Stimulated activated CD8-positive, alpha-beta memory T cell treated with anti-CD3 and anti-CD28 coated beads, Interleukin-15, amount 100 ng/mL, for 4 hours (primary cell): ENCODE measurements at places on chromosomes 3 and 15.

DNA sequence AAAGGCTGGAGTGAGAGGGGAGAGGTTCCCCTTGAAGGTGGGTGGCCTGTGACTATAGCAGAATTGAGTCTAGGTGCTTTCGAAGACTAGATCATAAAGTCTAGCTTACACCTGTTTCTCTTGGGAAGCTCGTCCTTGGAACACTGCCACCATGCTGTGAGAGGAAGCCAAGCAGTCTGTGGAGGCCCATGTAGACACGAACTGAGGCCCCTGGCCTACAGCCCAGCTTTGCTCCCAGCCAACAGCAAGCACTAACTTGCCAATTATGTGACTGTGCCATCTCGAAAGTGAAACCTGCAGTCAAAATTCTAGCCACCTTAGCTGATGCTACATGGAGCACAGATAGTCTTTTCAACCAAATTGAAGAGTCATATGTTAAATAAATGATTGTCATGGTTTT lies 190.5 kb upstream of the NECTIN3 start:
- no peak for DNase-seq

DNA sequence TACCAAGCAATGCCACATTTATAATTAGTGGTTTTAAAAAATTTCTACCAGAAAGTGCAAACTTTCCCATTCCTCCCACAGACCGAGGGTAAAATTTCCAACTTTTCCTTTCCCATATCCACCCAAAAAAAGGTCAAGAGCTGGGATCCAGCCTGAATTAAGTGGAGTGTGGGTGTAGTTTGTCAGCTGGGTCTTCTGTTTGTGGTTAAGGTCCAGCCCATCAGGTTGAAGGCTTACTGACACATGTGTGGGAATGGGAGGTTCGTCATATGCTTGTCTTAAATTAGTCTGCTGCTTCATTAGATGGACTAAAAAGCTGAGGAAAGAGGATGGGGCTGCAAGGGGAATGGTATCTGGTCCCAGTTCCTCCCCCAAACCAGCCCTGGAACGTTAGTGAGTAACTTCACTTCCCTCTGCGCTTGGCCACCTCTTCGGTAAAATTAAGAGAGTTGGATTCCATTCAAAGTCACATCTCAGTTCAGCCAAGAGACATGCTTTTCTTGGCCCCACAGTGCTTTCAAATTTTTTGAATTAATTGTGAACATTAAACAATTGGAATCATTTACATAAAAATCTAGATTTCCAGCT lies 59.0 kb upstream of the PLCL2 start:
- DNase-seq, result no peak

DNA sequence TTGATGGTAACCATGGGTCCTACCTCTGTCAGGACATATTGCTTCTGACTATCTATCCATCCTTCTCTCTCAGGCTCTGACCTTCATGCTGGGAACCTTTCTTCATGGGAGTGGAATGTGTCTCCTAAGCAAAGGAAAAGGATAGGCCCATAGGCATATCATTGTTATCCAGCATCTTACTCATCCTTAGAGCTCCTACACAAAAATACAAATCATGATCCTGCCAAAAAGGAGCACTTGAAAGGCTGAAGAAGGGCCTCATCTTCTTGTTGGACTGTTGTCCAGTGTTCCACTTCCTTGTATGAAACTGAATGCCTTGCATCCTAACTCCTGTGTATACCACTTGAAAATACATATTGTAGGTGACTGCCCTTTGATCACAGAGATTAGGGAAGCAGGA lies 96.1 kb upstream of the SOX2 start:
- no peak for DNase-seq

DNA sequence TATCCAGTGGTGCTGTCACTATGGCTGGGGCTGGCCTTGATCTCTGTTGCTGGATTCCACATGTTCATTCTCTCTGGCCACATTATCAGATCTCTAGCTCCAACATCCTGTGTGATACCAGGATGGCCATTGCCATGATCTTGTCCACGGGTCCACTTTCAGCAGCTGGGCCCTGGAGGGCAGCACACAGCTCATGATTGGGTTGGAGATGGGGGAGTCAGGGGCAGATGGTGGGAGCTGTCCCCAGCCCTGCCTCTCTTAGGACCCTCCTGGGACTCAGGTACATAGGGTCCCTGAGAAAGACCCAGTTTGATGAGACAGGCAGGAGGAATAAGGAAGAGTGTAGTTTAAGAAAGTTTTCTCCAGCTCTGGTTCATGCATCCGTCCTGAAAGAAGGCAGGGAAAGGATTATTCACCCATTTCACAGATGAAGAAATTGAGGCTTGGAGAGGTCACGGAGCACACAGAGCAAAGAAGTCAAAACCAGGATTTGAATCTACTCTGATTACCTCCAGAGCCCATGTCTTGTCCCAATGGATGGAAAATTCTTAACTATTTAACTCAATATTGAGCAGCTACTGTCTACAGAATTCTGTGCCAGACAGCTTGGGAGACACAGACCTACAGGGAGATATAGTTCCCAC lies 100.5 kb downstream of the LINGO1 start:
- no peak for DNase-seq

DNA sequence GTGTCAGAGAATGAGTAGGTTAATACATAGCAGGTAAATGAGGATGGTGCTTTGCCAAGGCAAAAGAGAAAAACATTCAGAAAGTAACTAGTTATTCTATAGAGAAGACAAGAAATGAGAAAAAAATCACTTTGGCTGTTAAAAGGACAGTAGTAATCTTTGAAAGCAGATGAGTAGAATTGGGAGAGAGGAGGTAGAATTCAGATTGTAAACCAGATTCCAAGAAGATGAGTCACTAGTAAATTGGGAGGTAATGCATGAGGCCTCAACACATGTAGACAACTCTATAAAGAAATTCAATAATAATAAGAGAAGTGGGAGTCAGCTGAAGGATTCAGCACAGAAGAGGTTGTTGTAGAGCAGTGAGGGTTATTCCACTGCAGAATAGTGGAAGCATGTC lies 81.4 kb downstream of the MBNL1 start:
- no peak for DNase-seq

DNA sequence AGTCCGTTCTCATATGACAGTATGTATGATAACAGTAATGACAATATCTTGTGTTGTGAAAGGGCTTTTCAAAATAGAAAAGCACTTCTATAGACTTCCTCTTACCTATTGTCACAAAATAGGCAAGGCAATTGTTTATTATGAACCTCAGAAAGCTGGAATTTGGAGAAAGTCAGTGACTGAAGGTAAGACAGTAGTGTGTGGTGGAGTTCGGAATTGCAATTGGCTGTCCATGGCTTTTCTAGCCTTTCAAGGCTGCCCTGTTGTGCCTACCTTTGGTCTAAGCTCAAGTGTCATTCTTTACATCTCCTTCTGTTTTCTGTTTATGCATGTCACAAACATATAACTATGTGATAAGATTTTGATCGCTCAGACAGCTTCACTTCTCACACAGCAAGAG lies 219.3 kb upstream of the NR2E3 start:
- no peak for DNase-seq

DNA sequence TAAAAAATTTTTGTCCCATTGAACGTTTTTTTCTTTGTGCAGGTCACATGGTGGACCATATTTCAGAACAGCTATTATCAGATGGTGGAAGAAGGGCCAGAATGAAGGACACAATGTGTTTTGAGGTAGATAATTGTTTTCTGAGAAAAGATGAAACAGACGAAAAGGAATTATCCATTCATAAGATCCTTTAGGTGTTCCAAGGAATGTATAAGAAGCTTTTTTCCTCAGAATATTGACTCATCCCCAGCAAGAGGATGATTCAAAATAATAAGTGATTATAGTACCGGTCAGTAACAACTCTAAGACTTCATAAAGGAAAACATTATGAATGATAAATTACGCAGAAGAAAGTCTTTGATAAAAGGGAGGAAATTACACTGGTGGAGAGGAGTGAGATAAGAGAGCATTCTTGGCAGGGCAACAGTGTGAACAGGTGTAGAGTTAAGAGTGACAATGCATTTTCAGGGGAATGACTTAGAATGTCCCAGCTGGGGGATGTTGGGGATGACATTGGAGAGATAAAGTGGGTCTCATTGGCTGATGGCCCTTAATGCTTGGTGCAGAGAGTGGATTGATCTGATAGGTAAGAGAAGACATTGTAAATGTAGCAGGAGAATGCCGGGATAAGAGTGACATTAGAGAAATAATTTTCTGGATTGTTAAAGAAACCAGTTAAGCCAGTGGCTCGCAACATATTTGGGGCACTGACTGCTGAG lies 27.0 kb upstream of the AQP9 start:
- no peak for DNase-seq

- DNase-seq, result no peak
Measured at GRCh38 chr15:95973566-95974256, 356.8 kb upstream of the NR2F2 start.

- DNase-seq, result no peak
Measured at GRCh38 chr3:171652932-171653331, 157.4 kb downstream of the PLD1 start.

DNA sequence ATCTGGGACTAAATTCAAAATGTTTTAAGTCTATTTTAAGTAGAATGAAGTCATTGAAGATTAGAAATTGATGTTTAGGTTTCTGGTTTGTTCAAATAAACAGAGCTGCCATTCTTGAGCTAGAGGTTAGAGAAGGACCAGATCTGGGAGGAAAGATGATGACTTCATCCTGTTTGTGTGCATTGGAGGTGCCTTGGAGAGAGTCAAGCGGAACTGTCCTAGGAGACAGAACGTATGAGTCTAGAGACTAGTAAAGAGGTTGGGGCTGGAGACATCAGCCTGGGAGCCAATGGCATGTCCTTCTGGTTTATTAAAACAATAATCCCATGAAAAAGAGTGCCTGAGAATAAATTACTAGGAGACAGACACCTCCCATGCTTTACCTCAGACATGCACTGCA lies 303.4 kb downstream of the KBTBD8 start:
- no peak for DNase-seq

DNA sequence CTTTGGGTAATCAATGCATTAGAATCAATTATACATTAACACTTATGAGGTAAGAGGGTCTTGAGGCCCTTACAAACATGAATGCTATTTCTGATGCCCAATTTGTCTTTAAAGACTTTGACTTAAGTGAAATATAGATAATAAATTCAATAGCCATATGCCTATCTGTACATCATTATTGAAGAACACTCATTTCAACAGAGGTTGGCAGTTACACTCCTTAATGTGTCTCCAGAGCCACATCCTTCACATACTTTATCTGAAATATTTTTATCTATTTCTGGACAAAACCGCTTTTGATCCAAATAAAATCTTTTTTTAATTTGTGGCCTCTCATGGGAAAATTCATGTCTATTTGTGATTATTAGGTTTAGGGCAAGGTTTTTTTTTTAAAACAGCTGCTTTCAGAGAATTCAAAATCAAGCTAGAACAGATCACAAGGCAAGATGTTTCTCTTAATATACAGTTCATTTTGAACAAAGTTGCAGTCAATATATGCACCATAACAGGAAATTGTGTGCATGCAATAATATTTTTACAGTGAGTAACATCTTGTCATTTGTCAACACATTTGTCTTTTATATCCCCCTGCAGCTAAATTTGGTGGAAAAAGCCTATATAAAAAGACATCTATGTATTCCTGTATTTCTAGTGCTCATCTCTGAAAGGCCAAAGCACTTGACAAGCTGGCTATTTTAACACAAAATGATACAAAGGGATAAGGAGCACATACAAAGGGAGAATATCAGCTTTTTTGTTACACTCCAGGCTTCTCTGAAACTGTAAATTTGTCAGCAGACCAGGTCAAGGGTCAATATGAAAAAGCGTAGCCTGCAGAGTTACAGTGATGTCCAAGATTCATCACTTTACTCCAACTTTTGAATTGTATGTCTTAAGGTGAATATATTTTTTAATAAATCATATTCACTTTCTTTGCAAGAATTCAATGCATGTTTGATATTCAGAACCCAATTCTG lies 146.2 kb upstream of the DPH6 start:
- no peak for DNase-seq

- DNase-seq, result no peak
Measured at GRCh38 chr15:23671481-23671880, 15.6 kb downstream of the NDN start.

DNA sequence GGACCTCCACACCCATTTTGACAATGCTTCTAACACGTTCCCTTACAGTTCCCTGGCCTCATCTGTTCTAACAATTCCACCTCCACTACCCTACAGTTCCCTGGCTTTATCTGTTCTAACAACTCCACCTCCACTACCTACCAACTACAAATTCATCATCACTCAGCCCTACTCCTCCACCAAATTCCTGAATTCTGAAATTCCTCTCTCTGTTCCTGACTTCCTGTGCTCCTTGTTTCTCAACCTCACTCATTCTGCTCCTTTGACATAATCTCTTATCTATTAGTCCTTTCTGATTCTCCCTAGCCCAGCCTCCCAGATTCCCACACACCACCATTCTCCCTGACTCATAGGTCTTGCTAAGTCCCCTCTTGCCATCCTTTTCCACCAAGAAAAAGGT lies 22.5 kb downstream of the UPK1B start:
- DNase-seq, result no peak

DNA sequence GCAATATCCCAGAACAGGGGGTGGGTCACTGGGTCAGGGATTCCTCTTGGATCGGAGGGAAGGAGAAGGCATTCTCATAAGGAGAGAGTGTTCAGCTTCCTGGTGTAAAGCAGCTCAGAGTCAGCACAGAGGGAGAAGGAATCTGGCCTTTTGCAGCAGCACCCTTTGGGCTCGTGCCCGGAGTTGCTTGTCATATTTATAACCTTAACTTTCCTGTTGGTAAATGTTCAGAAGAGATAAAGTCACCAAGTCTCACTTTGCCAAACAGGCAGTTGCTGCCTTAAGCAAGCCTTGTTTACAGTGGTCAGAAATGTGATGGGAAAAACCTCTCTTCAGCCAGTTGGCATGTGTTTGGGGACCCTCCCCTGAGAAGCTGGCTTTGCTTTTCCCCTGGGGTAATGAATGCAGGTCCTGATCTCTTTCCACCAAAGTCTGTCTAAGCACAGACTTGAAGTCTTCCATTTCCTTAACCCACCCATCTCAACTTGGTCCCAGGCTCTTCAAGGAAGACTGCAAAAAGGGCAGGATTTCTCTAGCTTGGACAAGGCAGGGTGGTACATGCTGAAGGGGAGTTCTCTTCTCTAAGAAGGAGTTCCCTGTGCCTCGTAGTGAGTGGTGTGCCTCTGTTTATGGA lies 206.9 kb upstream of the BHLHE40 start:
- no peak for DNase-seq

- no peak for DNase-seq
Measured at GRCh38 chr15:41893422-41894250, at the start of gene SPTBN5. TSS of gene SPTBN5 (minus strand) at chr15:41894053. CDS start at chr15:41893497, 556 bp downstream.

GRCh38 chr3:39164414-39164813 lies 11.0 kb upstream of the CSRNP1 start:
- no peak for DNase-seq
